ENCODE measurements at places on chromosomes 3 and 15.

DNA sequence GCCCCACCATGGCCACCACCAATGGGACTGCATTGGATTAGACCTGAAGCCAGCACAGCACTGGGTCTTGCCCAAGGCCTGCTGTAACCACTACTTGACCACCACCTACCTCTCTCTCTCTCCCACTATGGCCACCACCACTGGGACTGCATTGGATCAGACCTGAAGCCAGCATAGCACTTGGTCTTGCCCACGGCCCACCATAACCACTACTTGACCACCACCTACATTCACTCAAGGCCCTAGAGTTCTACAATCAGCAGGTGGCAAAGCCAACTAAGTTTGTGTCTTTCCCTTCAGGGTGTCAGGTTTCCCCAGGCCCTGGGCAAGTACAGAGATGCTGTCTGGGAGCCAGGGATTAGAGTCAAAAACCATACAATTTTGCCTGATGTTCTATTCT, 57.6 kb downstream of the ESYT3 start:
- no peak for DNase-seq

- no peak for DNase-seq
Observed at GRCh38 chr3:182725372-182726251, 67.7 kb upstream of the ATP11B start.

DNA sequence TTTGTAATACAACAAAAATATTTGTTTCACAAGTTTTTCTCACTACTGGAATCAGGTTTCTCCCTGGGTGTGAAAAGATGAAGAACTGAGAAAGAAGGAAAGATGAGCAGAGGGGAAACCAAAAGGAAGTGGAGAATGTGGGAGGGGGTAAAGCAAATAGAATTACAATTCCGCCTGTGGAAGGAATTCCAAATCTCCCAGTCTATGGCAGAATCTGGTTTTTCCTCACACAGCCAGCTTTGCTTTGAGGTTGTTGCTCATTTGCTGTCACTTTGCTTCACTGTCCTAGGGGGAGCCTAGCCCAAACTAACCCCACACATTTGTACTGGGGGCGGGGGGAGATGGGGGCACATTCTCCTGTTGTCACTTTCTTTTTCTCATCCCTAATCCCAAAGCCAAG, 43.9 kb downstream of the RPL22L1 start:
- DNase-seq: no peak

DNA sequence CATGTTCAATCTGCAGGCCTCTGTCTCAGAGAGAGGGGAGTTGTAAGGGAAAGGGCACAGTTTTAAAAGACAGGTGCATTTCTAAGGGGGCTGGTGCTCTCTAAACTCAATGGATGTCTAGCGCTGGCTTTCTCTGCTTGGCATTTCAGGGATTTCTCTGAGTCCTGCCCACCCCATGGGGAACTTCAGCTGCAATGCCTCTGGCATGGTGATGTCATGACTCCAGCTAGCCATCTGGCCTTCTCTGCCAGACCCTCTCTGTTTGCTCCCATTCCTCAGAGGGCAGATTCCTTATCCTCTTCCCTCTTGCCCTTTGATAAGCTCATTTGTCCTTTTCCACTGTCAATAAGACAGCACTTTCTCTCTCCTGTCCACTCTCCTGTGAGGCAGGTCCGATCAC, 40.8 kb downstream of the RPLP1 start:
- no peak for DNase-seq

DNA sequence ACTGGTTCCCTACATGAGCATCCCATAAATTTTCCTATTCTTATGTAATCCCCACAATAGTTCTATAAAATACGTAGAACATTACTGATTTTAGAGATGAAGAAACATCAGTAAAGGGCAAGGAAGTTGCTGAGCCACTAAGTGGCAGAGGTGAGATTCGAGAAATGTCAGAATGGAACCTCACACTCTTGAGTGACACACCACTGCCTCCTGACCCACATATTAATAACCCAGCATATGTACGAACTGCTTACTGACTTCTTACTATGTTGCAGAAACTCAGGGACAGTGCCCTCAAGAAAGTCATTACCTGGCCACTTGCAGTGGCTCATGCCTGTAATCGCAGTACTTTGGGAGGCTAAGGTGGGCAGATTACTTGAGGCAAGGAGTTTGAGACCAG, 1022.4 kb downstream of the FHIT start:
- DNase-seq: no peak

DNA sequence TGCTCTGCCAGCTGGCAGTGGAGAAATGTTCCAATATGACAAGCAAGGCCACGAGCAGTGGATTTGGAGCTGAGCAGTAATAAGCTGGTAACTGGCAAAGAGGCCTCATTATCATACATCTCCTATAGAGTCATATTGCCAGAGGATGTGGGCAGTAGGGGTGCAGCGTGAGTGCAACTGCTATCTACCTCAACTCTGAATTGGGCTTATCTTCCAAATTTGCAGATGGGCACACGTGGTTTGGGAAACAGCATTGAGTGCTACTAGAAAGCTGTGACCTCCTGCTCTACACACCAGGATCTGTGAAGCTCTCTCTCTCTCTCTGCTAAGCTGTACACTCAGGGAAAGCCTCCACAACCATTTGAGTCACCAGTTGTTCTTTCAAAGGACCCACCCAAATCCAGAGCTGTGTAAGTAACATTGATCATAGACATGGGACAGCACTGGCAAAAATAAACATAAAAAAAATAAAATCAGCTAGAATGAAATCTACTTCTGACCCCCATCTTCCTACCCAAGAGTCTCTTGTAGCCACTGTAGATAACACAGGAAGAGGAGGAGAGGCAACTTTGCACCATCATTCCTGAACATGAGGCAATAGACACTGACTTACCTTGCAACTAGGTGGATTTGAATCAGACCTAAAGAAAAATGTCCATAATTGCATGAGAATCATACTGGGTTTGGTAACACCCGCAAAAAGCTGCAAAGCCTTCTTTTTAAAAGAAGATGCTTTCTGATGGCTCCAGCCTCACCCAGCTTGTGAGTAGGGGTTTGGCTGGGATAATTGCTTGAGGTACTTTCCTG, 82.9 kb upstream of the THBS1 start:
- DNase-seq: no peak

- DNase-seq: no peak
Observed at GRCh38 chr3:177287231-177287630, 89.9 kb upstream of the TBL1XR1 start.

- DNase-seq: no peak
Observed at GRCh38 chr3:64460141-64460730, 227.6 kb downstream of the ADAMTS9 start.

DNA sequence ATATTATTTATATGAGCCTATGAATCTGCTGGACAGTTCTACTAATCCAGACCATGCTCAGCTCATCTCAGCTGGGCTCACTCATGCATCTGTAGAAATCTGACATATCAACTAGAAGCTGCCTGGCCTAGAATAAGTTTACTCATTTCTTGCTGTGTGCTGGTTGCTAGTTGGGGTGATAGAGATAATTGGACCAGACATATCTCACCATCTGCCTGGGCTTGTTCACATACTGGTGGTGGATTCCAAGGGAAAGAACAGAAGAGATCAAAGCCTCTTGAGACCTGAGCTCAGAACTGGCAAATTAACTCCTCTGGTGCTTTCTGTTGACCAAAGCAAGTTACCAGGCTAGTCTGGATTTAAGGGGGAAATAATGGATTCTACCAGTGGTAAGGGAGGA, 109.1 kb downstream of the NSUN3 start:
- DNase-seq: no peak

DNA sequence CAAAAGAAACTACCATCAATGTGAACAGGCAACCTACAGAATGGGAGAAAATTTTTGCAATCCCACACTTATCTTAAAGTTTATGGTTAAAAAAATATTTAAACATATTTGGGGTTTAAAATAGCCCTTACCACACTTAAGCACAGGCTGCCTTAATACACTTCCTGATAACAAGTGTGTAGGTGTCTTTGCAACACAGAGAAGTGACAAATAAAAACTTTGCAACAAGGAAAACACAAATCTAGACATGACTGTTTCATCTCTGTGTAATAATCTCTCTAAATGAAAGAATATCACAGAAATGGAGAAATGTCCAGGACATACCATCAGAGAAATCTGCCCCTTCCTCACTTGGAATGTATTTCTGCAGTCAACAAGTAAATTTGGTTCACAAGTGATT, 464.1 kb upstream of the ARHGEF26 start:
- DNase-seq: no peak

GRCh38 chr3:42934910-42935309, 29.0 kb downstream of the ZNF662 start:
- DNase-seq: no peak

- DNase-seq: no peak
Observed at GRCh38 chr15:68775671-68776476, 44.8 kb downstream of the ANP32A start.

GRCh38 chr3:177026505-177027277, 170.6 kb downstream of the TBL1XR1 start:
- no peak for DNase-seq

DNA sequence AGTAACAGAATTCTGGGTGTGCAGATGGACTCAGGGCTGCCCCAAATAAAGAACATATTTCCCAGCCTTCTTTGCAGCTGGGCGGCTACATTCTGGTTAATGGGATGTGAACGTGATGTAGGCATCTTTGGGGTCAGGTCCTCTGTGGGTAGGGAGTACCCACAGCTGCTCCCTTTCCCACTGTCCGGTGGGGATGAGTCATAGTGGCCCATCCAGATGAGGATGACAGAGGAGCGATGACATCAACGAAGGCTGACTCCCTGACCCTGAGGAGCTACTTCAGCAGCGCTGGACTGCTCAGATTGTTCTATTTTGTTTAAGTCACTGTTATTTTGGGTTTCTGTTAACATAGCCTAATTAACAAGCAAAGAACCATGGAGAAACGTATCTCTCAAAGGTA, 38.0 kb downstream of the SRPRB start:
- no peak for DNase-seq

- DNase-seq: no peak
Observed at GRCh38 chr15:31027910-31028578, 36.6 kb upstream of the MTMR10 start.

- no peak for DNase-seq
Observed at GRCh38 chr3:155702745-155703591, 41.9 kb downstream of the PLCH1 start.

- no peak for DNase-seq
Observed at GRCh38 chr15:85619992-85620689, 174.6 kb downstream of the KLHL25 start.

- DNase-seq: no peak
Observed at GRCh38 chr3:65497846-65498245, 540.9 kb downstream of the MAGI1 start.

DNA sequence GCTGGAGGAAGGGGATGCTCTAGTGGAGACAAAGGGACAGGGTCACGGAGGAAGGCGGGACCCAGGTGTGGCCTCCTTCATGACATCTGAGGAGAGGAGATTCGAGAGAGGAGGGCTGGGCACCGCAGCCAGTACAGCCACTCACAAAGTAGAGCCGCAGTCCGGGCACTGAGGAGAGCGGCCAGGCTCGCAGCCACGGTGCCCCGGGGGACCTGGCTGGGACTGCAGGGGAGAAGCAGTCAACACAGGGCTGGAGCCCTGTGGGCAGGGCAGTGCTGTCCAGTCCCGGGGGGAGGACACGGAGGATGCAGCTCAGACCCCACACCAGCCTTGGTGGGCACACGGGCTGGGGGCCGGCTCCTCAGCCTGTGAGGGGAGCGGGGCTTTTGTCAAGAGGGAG, 40.3 kb downstream of the HMCES start:
- no peak for DNase-seq

GRCh38 chr3:85785766-85786165, 827.0 kb downstream of the CADM2 start:
- no peak for DNase-seq

DNA sequence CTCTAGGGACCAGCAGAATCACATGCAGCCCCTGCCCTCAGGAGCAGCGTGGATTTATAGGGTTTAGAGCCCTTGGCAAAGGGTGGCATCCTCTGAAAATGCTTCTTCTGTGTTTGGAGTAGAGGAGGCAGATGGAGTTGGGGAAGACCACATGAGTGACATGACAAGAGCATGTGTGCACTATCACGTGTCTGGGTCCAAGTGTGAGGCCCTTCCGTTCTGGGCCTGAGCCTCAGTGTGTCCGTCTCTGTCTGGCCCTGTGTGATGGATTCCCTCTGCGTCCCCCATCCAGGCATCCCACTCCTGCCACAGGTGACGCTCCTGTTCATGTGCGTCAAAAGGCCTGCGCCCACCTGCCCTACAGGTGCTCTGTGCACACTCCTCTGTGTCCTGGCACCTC, 30.1 kb downstream of the FGD5 start:
- no peak for DNase-seq

- DNase-seq: no peak
Observed at GRCh38 chr3:44321335-44321734, 17.2 kb upstream of the TCAIM start.

DNA sequence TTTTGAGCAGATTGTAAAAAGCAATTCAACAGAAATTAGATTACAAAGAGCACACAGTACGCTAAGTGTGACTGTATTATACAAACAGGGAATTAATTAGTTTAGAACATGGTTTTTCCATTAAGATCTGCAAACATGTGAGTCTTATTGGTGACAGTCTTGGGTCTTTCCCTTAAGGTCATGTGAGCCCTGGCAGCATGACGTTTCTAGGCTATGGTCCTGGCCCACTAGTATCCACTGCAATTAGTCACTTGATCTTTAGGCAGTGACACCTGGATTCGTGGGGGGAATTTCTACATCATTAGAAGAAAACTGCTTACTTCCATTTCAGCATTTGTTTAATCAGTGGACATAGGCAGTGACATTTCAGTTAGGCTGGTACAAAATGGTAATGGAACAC, 360.2 kb upstream of the NR2F2 start:
- no peak for DNase-seq

GRCh38 chr3:197791892-197792647, 1.0 kb downstream of the LRCH3 start:
- peak; percentile 29 for DNase-seq

- DNase-seq: no peak
Observed at GRCh38 chr15:63264688-63265293, 12.6 kb upstream of the APH1B start.

- no peak for DNase-seq
Observed at GRCh38 chr3:183968666-183969245, 48.9 kb downstream of the ABCC5 start.

DNA sequence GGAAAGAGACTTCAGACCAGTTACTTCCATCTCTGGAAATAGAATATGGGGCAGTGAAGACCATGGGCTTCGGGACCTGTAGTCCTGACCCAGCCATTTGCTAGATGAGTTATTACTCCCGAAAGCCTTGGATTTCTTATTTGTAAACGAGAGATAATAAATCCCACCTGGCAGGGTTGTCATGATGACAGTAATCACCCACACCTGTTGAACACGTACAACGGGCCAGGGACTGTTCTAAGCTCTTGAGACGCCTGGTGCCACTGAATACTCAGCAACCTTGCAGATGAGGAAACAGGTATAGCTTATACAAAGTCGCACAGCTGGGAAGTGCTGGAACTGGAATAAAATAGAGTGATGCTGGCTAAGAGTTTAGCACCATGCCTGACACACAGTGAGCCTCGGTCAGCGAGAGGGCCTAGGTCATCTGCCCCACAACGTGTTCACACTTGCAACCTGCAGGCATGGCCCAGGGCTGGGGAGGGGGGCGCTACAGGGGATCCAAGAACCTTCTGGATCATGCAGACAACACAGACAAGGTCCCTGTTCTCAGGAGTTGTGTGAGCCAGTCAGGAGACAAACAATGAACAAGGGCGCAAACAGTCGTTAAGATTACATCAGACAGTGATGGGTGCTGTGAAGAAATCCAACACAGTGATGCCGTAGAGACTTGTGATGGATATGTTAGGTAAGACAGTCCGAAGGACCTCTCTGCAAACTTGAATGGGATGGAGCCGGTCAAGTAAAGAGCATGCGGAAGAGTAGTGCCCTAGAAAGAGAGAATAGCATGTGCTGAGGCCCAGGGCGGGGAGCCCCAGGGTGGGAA, 89.2 kb downstream of the CORO2B start:
- DNase-seq: no peak

- no peak for DNase-seq
Observed at GRCh38 chr3:40885430-40885829, 313.9 kb upstream of the CTNNB1 start.
